ENCODE measurements at places on chromosomes 7 and 10.

- no peak for DNase-seq
Measured at GRCh38 chr10:117221156-117221711, 19.7 kb upstream of the SLC18A2 start.

- no peak for DNase-seq
Measured at GRCh38 chr10:15712883-15713282, 6.8 kb downstream of the ITGA8 start.

DNA sequence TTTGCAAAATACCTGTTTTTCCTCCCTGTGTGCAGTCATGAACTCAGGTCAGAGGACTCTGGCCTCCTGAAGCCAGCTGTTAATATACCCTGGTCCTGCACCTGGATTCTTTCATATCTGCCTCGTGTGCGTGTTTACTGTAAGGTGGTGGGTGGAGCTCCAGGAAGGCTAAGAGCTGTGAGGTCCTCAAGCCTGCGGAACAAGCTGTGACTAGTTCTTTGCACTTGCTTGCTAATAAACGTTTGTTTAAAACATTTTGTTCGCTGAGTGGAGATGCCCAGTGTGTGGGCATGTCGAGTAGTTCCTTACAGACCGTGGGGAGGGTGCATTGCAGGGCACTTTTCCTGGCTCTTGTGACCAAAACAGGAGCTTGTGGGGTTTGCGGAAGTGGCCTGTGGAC, 139.0 kb downstream of the DOCK1 start:
- no peak for DNase-seq

DNA sequence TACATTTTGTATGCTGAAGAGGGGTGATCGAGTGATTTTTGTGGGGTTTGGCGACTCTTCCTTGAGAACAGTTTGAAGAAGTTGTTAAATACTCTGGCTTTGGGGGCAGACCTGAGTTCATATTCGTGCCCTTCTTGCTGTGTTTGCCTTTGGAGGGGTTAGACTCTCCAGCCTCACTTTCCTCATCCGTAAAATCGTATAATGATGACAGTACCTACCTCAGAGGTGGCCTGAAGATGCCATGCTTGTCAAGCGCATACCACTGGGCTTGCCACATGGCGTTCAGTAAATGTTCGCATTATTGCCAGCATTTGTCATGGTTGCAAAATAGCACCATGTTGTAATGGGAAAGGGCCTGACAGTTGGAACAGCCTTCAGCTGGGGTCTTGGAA, 1.3 kb downstream of the STK17A start:
- DNase-seq: peak; percentile 61

DNA sequence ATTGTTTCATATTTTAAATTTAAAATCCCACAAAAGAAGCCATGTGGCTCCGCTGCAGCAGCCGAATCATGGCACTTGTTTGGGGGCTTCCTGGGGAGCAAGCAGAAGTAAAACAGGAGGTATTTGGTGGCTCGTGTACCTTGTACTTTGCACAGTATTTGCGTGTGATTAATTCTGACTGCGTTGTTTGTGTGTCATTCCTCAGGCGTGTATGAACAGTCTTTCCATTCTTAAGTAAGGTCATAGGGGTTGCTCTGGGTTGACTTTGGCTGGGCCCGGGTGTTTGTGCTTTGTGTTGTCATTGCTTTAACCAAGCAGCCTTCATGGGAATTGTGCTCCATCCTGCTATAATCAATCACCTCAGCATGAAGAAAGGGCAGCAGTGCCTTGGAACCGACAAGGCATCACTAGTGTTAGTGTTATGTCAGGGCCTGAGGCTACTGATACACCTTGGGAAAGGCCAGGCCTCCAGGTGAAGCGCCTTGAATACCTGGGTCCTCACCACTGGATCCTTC, 182.4 kb downstream of the ARHGAP21 start:
- no peak for DNase-seq

GRCh38 chr10:133460208-133460769, 6.5 kb downstream of the SCART1 start:
- no peak for DNase-seq

- DNase-seq: no peak
Measured at GRCh38 chr7:106566672-106567071, 94.3 kb downstream of the CCDC71L start.

DNA sequence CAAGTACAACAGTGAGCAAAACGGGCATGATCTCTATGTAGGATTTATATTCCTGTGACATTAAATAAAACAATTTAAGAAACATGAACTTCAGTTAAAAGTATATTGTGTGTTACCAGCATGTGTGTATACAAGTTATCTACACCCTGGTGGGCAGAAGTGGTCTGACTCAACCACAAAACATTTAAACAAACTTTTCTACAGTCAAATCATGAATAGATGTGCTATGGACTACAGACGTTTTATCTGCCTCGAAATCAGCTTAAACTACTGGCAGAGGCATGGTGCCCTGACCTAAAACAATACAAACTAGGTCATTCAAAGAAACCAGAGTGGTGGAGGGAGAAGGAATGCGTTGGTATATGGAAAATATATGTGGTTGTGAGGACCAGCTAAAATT, 3.6 kb downstream of the ARL3 start:
- no peak for DNase-seq

DNA sequence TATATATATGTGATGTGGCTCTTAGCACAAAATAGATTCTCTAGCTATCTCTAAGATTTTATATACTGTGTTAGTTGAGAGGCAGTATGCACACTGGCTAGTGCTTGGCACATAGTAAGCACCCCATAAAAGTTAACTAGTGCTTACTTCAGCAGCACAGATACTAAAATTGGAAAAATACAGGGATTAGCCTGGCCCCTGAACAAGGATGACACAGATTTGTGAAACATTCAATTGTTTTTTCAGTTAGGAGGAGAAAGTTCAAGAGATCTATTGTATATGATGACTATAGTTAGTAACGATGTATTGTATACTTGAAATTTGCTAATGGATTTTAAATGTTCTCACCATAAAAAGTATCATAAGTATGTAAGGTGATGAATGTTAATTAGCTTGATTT, 78.3 kb upstream of the LRRC17 start:
- no peak for DNase-seq

- DNase-seq: no peak
Measured at GRCh38 chr7:101226721-101227120, 8.8 kb downstream of the ZNHIT1 start.

DNA sequence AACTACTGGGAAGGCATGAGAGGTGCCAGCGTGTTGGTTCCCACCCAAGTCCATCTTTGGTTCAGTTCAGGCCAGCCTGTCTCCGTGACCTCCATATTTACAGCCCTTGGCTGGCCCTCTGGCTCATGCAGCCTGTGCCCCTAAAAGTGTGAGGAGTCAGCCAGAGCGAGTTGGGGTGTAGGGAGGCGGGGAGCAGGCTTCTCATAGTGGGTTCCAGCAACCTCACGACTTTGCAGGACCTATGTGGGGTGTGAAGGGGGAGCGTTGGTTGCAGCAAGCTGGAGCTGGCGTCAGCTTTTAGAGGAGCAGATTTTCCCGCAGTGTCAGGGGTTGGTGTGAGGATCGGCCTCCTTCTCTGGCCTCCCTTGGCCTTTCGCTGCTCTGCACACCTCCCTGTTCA, 9.8 kb downstream of the TSPAN14 start:
- no peak for DNase-seq

DNA sequence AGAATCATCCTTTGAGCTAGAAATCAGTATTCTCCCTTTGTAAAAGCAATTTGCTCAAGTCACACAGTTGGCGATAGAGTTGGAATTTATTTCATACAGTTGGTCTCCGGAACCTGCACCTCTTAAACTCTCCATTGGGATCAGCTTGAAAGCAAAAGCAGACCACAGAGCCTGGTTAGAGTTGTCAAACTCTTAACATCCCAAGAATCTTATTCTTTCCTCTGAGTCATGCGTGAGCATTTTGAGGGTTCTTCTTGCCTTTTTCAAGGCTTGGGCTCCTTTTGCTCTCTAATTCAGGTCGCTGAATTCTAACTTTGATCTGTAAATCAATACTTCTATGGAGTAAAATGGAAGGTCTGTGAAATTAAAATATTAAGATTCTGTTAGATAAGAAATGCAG, 19.6 kb upstream of the SCIN start:
- no peak for DNase-seq

DNA sequence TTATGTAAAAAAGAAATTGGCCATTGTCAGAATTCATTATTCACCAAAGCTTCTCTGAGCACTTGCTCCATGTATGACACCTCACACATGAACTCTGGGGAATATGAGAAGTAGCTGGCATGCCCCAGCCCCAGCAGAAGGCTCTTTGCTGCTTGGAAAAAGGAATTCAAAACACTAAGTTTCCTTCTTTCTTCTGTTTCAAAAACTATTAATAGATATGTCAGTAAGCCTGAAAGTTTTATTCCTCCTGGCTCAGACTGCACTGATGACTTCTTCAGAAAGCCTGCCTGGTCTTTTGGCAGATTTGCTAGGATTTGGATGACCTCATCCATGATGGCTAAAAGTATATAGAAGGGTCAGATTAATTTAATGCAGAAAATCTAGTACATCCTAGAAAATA, 511.0 kb downstream of the GFRA1 start:
- no peak for DNase-seq

DNA sequence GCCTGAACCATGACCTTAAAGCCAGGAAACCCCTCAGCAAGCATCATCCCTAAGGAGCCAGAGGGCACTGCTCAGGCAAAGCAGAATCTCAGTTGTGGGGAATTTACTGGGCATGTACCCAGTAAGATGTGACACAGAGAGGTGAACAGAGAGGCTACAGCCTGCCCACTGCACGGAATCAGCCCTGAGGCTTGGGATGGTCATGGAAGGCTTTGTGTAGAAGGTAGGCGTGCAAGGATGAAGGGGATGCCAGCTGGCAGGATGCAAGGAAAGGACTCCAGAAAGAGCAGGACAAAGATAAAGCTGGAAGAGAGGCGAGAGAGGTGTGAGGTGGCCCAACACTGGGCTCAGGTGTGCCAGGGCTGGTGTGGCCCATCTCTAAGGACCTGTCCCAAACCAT, 2.4 kb upstream of the AIFM2 start:
- DNase-seq: no peak

DNA sequence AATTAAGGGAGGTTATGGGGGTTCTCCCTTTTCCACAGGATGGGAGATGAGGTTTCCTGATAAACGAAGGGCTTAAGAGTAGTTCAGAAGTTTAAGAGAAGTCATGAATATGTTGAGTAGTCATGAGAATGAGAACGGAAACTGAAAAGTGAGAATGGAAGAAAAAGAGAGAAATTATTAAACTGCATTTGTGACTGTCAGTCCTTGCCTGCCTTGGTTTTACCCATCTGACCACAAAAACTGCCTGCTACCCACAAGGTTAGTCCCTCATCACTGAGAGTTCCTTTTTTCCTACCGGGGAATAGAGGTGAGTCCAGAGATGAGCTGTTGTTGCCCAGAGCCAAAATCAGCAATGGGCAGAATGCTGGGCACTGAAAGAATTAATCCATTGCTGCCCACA, 174.1 kb upstream of the BET1 start:
- DNase-seq: no peak

- DNase-seq: no peak
Measured at GRCh38 chr10:23512355-23513058, 73.6 kb downstream of the OTUD1 start.

All from OCI-LY7 (cell line).